ENCODE measurements at places on chromosomes 1 and 21.

DNA sequence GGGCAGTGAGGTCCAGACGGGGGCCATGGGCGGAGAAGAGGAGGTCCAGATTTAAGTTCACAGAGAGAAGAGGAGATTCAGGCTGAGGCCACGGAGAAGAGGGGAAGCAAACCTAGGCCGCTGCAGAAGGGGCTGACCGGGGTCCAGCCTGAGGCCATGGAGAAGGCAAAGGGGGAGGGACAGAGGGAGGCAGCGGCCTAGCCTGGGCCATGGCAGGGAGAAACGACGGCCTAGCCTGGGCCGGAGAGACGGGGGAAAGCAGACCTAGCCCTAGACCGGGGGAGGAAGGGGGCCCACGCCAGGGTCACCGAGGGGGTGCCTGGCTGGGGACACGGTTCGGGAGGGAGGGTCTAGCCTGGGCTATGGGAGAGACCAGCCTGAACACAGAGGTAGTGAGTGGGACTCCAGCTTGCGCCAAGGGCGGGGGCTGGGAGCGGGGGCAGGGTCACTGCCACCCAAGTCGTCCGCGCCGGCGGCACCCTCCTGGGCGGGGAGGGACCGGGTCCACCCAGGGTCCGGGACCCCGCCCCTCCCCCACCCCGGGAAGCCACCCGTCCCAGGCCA is 459 bp downstream of the CAPZB start:
- peak overlapping the region; percentile 76 for H3K4me3 ChIP-seq
- H3K4me1 ChIP-seq: peaks cover 17% of the 10 kb centered on the region
- peaks cover 3% of the 10 kb centered on the region for H3K36me3 ChIP-seq
- DNase-seq: no peak

DNA sequence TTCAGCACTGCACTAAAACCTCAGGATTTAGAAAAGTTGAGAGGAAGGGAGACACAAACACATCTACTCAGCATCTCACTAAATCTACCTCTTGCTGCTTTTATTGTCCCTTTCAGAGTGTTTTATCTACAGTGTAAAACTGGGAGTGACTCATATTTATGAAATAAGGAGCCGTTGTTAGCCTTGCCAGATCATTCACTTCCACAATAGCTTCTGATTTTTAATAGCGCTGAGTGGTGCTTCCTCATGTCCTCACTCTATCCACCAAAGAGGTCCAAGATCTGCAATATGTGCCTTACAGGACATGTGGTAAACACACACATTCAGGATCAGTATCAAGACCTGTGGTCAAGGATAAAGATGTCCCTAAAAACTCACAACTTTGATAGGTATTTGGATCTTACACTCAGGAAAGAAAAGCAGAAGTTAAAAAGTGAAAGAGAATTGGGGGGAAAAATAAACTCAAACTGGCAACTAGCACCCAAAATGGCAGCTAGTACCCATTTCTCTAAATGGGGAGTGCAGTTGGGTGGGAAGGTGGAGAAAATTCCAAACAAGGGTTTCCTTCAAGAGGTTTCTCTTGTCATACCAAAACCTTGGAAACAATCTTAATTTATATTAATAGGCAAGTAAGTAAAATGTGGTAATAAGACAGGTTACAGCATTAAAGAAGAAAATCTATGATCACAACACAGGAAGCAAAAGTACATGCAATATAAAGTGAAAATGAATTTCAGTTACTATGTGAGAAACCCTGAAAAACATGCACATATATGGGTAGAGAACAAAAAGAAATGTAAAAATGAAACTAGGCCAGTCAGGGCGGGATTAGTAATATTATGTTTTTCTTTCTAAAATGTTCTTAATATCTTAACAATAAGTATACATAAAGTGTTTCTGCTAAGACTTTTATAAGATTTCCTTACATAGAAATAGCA is 15.9 kb downstream of the DUSP10 start:
- no peak overlapping the region for H3K4me3 ChIP-seq
- H3K4me1 ChIP-seq: peaks cover 7% of the 10 kb centered on the region
- DNase-seq: peak; percentile 67
- H3K36me3 ChIP-seq: peaks cover 2% of the 10 kb centered on the region
- H3K27ac ChIP-seq: no peak overlapping the region

GRCh38 chr1:47178654-47179016 is 11.2 kb downstream of the PDZK1IP1 start:
- H3K27ac ChIP-seq: no peak overlapping the region
- H3K36me3 ChIP-seq: no peaks in the 10 kb centered on the region
- DNase-seq: no peak
- no peaks in the 10 kb centered on the region for H3K27me3 ChIP-seq

DNA sequence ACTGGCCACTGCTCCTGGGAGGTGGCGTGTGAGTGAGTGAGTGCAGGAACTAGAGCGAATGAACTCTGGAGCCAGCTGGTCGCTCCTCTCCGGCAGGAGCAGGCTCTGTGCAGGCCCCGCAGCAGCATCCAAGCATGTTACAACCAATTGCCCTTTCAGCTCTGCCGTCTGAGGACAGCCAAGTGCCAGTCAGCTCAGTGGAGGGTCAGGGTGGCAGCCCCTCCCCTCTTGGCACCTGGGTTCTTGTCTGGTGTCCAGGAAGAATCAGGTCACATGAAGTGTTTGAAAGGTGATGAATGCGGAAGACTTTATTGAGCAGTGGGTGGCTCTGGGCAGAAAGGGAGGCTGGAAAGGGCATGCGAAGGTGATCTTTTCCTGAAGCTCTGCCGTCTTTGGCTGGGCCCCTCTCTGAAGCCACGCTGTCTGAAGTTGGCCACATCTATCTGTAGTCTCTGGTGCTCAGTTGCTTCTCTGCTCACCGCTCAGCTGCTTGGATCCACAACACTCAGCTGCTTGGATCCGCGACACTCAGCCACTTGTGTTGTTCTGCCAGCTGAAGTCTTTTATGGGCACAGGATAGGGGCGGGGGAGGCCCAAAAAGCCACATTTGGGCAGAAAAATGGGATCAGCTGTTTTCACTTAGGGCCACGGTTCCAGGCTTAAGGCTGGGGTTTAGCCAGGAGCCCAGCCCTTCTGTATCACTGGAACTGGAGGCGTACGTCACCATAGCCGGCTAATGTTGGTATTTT is 139.8 kb downstream of the ADSS2 start:
- H3K27ac ChIP-seq: no peak overlapping the region
- no peaks in the 10 kb centered on the region for H3K36me3 ChIP-seq
- no peak overlapping the region for H3K4me3 ChIP-seq
- no peak for DNase-seq

GRCh38 chr21:46160657-46160906 is 5.2 kb upstream of the FTCD start:
- no peak overlapping the region for H3K27ac ChIP-seq
- no peak overlapping the region for H3K4me3 ChIP-seq
- H3K36me3 ChIP-seq: no peaks in the 10 kb centered on the region
- H3K27me3 ChIP-seq: no peaks in the 10 kb centered on the region
- no peaks in the 10 kb centered on the region for H3K4me1 ChIP-seq

GRCh38 chr1:179137617-179138255 is 55.9 kb downstream of the TOR3A start:
- H3K4me1 ChIP-seq: no peaks in the 10 kb centered on the region
- DNase-seq: peak; percentile 83
- H3K27ac ChIP-seq: no peak overlapping the region
- no peaks in the 10 kb centered on the region for H3K27me3 ChIP-seq
- no peaks in the 10 kb centered on the region for H3K36me3 ChIP-seq

GRCh38 chr1:22412932-22413727 is 38.5 kb upstream of the ZBTB40 start:
- no peaks in the 10 kb centered on the region for H3K36me3 ChIP-seq
- H3K27ac ChIP-seq: no peak overlapping the region
- DNase-seq: peak; percentile 27
- H3K27me3 ChIP-seq: peaks cover 2% of the 10 kb centered on the region
- H3K4me1 ChIP-seq: peaks cover 2% of the 10 kb centered on the region

DNA sequence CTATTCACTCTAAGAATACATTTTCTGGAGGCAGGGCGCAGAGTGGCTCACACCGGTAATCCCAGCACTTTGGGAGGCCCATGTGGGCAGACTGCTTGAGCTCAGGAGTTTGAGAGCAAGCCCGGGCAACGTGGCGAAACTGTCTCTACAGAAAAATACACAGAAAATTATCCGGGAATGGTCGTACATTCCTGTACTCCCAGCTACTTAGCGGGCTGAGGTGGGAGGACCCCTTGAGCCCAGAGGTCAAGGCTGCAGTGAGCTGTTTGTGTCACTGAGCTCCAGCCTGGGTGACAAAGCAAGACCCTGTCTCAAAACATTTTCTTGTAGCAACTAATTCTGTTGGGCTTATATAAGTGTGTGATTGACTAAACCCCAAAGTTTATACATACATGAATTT is 30.5 kb downstream of the GPR161 start:
- H3K4me1 ChIP-seq: no peaks in the 10 kb centered on the region
- no peak overlapping the region for H3K27ac ChIP-seq
- peaks cover 5% of the 10 kb centered on the region for H3K36me3 ChIP-seq

DNA sequence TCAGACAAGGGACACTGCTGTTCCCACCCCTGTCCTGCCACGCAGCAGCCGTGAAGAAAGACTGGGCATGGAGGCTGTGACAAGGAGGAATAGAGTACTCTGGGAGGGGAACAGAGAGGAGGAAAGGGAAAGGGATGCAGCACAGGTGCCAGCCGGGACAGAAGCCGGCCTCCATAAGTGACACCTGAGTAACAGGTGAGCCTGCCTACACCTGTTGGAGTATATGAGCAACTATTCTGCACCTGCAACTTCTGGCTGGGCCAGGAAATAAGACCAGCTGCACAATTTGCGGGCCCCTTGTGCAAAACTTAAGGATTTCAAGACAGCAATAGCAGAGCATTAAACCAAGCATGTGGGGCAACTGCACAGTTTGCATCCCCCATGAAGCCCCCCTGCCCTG is 72.5 kb upstream of the GOLT1A start:
- H3K27me3 ChIP-seq: peaks cover 19% of the 10 kb centered on the region
- H3K27ac ChIP-seq: no peak overlapping the region
- no peaks in the 10 kb centered on the region for H3K36me3 ChIP-seq

- H3K27me3 ChIP-seq: no peaks in the 10 kb centered on the region
- H3K4me1 ChIP-seq: no peaks in the 10 kb centered on the region
- no peak overlapping the region for H3K27ac ChIP-seq
- H3K4me3 ChIP-seq: no peak overlapping the region
Observed at GRCh38 chr1:164534863-164535610, 23.9 kb upstream of the PBX1 start.

DNA sequence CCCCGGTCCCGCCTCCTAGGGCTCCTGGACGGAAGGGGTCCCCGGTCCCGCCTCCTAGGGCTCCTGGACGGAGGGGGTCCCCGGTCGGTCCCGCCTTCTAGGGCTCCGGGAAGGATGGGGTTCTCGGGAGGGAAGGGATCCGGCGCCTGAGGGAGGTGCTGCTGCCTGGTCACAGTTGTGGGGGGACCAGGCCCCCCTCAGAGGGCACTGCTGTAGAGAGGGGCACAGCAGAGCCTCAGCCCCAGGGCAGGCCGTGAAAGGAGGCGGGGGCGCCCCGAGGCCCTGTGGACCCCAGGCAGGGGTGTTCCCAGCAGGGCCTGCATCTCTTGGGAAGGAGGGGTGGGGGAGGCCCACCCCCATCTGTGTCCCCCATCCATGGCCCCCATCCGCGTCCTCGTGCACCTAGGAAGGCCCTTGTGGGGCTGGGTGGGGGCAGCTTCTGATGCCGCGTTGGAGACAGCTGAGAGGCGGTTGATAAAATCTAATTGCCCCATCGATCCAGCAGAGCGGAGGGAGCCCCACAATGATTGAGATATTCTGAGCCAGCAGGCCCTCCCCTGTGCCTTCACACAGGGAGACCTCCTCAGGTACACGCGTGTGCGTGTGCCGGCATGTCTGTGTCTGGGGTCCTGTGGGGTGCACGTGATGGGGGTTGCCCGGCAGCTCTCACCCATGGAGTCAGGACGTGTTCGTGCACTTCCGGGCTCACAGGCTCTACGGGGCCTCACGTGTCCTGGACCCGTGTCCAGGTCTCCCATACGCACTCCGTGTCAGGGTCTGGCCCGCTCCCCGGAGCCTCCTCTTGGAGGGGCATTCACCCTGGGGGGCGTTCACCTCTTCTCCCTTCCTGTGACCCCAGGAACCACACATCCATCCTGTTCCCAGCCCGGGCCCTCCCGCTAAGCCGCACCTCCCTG is 12.9 kb downstream of the SAMD11 start:
- no peak for DNase-seq
- H3K36me3 ChIP-seq: no peaks in the 10 kb centered on the region
- H3K27ac ChIP-seq: no peak overlapping the region
- H3K27me3 ChIP-seq: peaks cover 7% of the 10 kb centered on the region
- H3K4me3 ChIP-seq: no peak overlapping the region
- H3K4me1 ChIP-seq: peaks cover 8% of the 10 kb centered on the region

DNA sequence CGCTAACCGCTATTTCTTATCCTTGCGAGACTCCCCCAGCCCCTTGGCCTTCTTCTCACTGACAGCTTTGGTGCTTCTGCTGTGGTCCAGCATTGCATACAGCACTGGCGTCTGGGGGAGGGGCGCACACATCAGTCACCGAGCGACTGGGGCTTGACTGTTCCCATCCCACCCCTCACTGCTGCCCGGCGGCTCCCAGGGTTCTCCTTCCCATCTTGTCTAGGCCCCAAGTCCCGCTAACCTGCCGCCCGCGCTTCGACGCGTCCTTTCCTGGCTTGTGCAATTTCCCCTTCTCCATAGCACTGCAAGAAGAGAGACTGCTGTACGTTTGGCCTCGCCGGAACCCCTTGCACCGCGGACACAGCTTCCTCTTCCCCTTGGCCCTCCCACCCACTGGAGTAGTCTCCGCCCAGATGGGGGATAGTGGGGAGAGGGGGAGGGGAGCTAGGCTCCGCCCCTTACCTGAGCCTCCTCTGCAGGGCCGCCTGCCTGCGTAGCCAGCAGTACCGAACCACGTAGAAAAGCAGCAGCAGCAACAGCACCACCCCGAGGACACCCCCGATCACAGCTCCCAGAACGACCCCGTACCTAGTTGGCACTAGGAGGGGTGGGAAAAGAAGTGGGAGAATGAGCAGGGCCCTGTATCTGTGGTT is 3.8 kb downstream of the MPZ start:
- no peak overlapping the region for H3K27ac ChIP-seq
- no peaks in the 10 kb centered on the region for H3K27me3 ChIP-seq
- H3K4me3 ChIP-seq: peak overlapping the region; percentile 54

DNA sequence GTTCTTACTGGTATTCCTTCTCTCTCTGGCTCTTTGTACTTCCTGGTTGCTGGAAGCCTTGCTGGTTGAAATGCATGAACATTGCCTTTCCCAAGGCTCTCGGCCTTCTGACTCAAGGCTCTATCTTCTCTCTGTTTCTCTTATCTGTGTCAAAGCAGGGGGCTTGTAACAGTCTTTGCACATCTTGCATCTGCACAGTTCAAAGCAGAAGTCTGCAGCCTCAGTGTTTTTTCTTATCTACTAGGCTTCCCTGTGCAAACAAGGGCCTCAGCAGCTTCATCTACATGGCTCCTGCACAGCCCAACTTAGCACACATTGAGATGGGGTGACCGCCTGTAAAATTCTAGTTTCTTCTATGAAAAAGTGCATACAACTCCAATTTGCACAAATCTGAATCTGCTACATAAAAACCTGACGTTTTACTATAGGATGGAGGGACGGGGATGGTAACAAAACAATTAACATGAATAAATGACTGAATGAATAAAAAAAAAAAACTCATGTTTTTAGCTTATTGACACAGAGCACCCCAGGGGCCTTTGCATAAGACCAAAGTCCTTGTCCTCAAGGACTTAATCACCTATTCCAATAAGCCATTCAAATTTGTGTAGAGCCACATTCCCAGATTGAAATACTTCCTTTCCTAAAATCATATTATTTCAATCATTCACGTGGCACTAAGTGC is 458.3 kb downstream of the LMO4 start:
- H3K27me3 ChIP-seq: no peaks in the 10 kb centered on the region
- no peaks in the 10 kb centered on the region for H3K4me1 ChIP-seq
- H3K36me3 ChIP-seq: no peaks in the 10 kb centered on the region
- H3K4me3 ChIP-seq: no peak overlapping the region

All from fibroblast of lung (primary cell).